ENCODE measurements at places on chromosomes 2 and 18.

DNA sequence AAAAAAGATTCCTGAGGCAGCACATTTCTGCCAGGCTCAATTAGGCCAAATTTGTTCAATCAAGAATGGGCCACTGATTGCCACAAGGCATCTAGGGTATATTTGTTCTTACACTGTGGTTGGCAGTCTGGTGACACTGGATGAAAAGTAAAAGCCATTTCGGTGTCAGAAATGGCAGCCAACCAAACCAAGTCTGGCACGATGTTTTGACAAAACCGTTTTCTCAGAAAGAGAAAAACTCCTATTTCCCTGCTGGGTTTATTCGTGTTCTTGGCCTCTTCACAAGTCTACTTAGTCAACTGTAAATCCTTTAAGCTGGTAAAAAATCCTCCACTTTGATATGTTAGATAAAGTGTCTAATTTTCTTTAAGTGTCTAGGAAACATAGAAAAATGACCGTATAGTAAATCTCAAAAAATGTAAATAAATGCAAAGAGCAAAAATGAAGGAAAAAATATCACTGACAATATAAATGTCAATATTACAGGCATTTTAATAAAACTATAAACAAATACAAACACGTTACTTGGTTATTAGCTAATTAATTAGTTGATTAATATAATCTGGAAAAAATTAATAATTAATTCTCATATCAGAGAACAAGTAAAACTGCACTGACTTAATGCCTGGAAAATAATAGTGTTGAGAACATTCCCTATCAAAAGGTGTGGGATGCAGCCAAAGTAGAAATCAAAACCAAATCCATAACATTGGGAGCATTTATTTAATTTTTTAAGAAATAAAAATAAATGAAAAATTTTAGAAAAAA lies 182.0 kb upstream of the ZNF804A start:
- no peak for DNase-seq

DNA sequence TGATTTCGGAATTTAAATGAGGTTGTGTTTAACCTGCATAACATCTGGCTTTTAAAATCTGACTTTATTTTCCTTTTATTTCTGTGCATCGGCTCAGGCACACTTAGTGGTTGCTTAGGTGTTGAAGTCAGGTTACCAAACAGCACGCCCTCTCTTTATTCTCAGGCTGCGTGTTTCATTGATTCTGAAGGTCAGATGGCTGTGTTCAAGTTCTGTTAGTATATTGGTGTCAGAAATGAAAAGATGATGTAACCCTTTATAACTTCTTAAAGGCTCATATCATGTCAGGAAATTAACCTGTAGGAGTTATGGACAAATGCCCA lies 246.5 kb downstream of the LDLRAD4 start:
- no peak for DNase-seq

DNA sequence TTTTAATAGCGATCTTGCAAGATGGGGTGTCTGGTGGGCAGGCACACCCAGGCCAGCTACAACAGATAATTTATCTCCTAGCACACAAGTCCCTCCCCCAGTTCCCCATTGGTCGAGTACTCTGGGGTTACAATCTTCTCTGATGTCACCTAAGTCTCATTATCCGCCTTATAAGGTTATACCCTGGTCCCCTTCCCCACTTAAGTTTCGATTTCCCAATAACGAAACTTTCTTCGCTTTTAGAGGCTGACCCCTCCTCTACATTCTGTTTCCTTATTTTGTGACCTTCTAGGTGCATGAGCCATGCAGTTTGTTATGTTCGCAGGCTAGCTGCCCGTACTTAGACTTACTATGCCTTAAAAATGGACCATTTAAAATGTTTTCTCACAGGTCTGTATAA lies 180.1 kb downstream of the CAPN13 start:
- no peak for DNase-seq

GRCh38 chr2:225464346-225465025 lies 65.0 kb downstream of the NYAP2 start:
- DNase-seq: peak; percentile 34

GRCh38 chr18:73232933-73233332 lies 365.1 kb upstream of the NETO1 start:
- no peak for DNase-seq

GRCh38 chr2:224777559-224777930 lies 61.4 kb upstream of the CCDC195 start:
- DNase-seq: no peak

DNA sequence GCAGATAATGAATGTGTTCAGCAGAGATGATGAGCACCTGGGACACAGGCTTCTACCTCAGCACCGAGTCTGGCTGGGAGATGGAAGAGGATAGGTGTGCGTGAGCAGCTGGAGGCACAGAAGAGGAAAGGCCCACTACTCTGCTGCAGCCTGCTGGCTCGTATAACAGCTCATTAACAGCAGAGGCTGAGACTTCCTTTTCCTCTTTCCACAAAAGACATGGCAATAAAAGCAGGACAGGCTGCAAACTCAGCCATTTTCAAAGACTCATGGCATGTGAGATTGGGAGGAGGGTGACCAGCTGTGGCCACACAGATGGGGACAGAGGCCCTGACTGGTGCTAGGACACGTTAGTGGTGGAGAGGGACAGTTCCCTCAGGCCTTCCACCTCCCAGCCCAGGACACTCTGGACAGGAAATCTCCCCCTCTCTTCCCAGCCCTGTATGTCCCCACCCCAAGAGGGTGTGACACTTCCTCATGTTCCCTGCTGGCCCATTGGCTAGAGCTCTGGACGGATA lies 60.3 kb downstream of the CACNB4 start:
- DNase-seq: no peak

DNA sequence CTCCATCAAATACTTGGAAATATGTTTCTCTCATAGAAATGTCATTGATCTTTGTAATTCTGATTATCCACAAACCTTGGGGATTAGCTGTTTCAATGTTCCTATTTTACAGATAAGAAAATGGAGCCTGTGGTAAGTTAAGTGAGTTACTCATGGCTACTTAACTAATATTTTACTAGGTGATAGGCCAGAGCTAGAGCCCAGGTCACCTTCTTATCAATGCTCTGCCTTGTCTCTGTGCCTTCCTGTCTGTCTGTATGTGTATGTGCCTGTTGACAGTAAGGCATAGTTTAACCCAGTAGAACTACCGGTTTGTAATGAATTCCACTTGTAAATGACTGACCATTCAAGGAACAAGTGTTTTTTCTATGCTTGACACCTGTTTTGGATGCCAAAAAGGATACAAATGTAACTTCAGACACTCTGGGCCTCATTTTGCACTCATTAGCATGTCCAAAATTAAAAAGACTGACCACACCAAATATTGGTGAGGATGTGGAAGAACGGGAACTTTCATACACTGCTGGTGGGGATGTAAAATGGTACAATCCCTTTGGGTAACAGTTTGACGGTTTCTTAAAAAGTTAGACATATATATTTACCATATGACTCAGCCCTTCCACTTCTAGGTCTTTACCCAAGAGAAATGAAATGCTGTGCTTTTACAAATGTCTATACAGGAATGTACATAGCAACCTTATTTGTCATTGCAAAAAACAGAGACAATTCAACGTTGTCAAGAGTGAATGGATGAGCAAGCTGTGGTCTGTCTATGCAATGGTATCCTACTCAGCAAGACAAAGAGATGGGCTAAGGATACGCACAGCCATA lies 19.6 kb upstream of the IL1A start:
- DNase-seq: no peak

GRCh38 chr2:46376586-46376985 lies 79.4 kb downstream of the EPAS1 start:
- no peak for DNase-seq

- no peak for DNase-seq
These were observed 381.7 kb downstream of the TXNL1 start for GRCh38 chr18:56256659-56257058.

DNA sequence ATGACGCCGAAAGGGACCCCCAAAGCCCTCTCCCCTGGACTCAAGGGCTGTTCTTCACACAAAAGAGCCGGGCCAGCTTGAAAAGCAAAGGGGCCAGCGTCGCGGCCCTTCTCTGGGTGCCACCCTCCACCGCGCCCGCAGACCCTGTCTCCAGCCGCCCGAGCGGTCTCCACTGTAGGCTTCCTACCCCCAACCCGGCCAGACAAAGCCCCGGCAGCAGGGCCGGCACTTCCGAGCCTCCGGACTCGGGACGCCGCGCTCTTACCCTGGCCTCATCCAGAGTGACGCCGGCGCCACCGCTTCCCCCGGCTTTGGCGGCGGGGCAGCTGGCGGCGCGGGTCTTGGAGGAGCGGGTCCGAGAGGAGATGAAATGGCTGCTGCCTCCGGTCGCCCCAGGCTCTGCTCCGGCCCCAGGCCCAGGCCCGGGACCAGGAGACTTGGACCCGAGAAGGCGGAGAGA lies 603 bp downstream of the ATAD2B start:
- DNase-seq: no peak

DNA sequence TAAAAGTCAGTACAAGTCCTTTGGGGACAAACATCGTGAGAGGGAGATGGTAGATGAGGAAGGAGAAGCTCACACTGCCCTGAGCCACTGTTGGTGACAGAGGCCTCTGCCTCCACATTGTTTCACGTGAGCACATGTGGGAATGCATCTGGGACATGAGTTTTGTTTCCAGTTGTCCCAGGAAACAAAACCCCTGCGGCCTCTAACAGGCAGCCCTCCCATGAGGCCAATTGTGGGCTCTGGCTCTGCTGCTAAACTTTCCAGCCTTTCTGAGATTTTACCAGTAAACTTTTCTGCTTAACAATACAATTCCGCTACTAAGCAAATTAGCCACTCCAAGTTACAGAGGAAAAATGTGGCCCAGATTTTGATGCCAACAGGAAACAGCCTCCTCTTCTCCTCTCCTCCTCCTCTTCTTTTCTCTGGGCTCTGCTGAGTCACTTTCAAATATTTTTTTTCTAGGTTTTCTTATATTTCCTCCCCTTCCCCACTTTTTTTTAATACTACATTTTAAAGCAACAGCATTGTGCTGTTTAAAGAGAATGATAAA lies 23.4 kb upstream of the LRRC30 start:
- DNase-seq: no peak

GRCh38 chr2:112940859-112941625 lies 30.1 kb downstream of the IL37 start:
- no peak for DNase-seq

DNA sequence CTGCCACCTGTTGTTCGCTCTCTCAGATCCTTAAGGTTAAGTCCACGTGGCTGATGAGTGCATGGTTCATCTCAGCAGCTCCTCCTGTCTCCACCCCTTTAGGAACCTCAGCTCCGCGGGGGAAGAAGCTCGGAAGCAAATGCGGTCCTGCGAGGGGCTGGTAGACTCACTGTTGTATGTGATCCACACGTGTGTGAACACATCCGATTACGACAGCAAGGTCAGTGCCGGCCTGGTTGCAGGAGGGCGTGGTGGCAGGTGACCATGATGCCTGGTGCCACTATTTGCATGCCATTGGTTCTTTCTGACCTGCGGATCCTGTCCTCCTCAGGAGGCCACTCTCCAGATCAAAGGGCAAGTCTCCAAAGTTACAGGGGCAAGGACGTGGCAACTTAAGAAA lies 133.9 kb upstream of the DAPL1 start:
- DNase-seq: no peak

DNA sequence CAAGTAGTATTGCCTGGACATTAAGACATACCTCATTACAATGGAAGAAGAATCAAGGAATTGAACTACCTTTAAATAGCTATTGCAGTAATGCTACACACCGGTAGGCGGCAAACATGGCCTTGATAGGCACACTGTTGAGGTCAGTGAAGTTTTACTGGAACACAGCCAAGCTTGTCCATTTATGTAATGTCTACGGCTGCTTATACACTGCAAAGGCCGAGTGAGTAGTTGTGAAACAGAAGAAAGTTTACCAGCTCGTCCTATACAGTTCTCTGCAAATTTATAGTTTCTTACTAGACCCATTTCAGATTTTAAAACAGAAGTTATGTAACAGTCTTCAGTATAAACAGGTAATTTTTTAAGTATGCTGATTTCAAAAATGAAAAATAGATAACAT lies 38.8 kb downstream of the PPP4R1 start:
- peak; percentile 29 for DNase-seq

GRCh38 chr2:190996338-190996946 lies 17.5 kb downstream of the STAT1 start:
- peak; percentile 58 for DNase-seq

- DNase-seq: no peak
These were observed 307.7 kb downstream of the TNS1 start for GRCh38 chr2:217695033-217695520.

DNA sequence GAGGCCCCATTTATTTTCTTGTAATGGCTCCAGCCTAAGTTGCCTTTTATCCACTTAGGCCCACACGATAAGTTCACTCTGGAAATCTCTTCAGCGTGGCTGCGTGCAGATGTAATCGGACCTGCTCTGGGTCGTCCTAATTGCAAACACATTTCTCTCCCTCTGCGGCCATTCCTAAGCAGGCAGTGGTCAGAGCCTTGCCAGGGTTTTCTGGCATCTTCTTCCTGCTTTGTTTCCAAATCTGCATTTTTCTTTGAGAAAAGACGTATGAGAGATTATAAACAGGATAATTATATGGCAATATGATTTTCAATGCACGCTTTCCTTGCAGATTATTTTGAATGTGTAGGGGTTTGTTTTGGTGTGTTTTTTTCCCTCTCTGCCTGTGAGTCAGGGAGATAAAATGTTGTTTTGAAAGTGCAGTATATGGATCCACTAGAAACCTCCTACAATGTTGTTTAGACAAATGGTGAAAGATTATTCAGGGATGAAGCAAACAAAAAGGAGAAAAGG lies 239.4 kb upstream of the TANK start:
- no peak for DNase-seq

GRCh38 chr2:154713675-154714074 lies 15.2 kb downstream of the KCNJ3 start:
- no peak for DNase-seq

DNA sequence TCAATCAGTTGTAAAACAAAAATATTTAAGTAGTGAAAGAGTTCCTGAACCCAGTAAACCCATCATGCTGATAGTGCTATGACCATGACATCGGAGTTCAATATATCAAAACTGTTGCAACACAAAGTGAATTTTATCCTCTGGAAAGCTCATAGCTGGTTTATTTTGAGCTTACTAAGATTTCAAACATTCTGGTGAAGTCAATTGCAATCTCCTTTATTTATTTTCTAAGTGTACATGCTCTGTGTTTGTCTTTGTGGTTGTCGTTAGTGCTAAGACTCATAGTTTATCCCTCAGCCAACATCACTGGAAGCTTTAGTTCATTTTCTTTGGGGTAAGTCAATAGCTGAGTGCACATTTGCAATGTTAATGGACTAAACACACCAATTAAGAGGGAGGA lies 91.9 kb downstream of the QPCT start:
- DNase-seq: no peak

GRCh38 chr2:220469201-220469600 lies 841.8 kb downstream of the SLC4A3 start:
- DNase-seq: no peak

- DNase-seq: no peak
These were observed 29.3 kb downstream of the FEZ2 start for GRCh38 chr2:36568516-36569246.

GRCh38 chr2:140472676-140473075 lies 1658.1 kb downstream of the LRP1B start:
- no peak for DNase-seq

GRCh38 chr2:157220502-157220901 lies 37.0 kb upstream of the GALNT5 start:
- no peak for DNase-seq

GRCh38 chr2:9770308-9771100 lies 72.8 kb upstream of the TAF1B start:
- DNase-seq: peak; percentile 76
